ENCODE measurements at places on chromosomes 1 and 21. TPM values are rescaled to one million over a fixed set of nuclear protein-coding genes. Genes with fewer than 3 reads are reported as not detected.

DNA sequence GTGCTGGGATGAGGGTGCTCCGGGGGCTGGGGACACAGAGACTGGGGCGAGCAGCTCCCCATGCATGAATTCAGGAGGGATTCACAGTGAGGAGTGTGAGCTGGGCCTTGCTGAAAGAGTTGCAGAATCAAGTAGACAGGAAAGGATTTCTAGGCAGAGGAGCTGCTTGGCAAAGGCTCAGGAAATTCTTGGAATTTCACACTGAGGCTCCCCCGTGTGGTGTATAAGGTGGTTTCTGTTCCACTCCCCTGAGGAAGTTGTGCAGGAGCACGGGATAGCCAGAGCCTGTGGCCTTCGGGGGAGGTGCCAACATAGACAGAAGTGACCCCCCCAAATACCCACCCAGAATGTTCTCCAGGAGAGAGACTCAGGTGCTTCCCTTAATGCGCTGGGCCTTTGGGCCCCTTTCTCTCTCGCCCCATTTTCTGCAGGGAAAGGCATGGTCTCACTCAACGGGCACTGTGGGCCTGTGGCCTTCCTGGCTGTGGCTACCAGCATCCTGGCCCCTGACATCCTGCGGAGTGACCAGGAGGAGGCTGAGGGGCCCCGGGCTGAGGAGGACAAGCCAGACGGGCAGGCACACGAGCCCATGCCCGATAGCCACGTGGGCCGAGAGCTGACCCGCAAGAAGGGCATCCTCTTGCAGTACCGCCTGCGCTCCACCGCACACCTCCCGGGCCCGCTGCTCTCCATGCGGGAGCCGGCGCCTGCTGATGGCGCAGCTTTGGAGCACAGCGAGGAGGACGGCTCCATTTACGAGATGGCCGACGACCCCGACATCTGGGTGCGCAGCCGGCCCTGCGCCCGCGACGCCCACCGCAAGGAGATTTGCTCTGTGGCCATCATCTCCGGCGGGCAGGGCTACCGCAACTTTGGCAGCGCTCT is 58.5 kb upstream of the ACTL8 start:
- no peak for DNase-seq

DNA sequence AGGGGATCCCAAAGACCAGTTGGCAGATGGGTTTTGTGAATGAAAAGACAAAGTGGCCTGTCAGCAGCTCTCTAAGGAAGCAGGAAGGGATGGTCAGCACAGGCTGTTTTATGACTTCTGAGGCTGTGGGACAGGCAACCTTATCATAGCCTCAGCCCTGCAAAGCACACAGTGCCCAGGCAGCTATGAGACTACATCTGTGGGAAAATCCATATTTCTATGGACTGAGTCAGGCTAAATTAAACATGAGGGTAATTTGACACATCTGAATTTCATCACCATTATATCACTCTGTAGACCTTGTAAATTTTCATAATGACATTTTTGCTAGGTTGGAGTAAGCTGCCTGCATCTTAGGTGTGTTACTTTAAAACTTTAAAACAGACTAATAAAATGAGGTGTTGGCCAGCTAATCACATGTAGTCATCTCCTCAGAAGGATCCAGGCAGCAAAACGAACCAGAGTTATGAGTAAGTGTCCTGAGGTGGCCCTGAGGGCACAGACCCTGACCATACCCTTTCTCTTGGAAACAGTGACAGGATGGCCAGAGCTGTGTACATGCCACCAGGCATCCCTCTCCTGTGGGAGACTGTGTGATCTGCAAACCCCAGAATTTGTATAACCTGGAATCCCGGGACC is 14.6 kb downstream of the NGF start:
- DNase-seq = no peak

- DNase-seq = no peak
Observed at GRCh38 chr1:182301467-182302198, 90.0 kb downstream of the GLUL start.

DNA sequence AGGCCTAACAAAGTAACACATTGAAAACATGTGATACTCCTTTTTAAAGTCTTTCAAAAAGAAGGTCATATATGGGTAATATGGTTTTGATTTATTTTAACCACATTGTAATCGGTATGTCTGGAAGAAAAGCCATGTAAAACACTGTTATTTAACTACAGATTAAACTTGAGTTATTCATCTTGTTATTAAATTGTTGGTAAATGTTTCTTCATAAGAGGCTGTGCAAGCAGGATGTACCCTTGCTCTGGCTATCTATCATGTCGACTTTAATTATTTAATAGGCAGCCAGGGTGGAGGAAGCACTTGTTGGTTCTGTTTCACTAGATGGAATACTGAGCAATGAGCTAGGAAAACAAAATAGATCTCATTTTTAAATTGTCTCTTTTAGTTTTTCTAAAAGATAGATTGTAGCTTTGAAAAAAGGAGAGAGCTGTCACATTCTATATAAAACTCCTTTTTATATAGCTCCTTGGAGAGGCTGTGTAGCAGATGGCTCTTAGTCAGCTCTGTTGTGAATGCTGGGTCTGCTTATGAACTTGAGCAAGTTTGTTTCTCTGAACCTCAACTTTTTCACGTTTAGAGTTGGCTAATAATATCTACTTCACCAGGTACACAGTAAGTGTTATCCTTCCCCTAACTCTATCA is 39.5 kb downstream of the LRRC8B start:
- DNase-seq = no peak

DNA sequence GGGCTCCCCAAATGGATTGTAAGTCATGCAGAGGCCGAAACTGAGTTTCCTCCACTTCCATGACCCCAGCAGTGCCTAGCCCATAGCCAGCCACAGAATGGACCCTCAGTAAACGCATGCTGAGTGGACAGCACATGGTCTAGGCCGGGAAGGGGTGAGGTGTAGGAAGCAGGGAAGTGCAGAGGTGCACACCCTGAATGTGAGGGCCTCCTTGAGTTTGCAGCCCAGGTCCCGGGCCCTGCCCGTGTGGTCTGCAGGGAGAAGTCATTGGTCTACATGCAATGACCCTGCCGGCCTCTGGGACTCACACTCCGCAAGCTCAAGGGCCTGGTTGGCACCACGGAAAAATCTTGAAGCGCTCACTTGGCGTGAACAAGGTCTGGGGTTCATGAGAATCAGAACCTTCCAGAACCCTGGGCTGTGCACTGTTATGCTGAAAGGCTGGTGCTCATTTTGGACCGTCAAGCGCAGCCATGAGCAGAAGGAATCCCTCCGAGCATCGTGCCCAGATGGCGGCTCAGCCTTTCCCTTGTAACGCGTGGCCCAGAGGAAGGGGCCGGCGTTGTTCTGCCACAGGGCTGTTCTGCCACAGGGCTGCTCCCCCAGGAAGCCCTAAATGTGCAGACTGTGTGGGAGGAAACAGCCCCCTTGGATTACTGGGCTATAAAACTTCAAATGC is 66.4 kb downstream of the PSMG1 start:
- DNase-seq = no peak

DNA sequence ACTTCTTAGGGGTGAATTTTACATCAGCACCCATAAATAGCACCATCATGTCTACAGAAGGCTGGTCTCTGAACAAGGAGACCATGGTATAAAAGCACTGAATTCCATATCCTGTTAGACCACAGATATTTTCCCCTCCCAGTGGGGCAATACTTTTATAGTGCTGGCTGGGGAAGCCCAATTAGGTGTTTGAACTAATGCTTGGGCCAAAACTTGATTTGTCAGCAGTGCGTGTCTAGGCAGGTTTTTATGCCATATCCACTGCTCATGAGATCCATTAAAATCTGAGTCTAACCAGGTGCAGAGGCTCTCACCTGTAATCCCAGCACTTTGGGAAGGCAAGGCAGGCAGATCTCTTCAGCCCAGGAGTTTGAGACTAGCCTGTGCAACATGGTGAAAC is 623.0 kb downstream of the NPHP4 start:
- no peak for DNase-seq

DNA sequence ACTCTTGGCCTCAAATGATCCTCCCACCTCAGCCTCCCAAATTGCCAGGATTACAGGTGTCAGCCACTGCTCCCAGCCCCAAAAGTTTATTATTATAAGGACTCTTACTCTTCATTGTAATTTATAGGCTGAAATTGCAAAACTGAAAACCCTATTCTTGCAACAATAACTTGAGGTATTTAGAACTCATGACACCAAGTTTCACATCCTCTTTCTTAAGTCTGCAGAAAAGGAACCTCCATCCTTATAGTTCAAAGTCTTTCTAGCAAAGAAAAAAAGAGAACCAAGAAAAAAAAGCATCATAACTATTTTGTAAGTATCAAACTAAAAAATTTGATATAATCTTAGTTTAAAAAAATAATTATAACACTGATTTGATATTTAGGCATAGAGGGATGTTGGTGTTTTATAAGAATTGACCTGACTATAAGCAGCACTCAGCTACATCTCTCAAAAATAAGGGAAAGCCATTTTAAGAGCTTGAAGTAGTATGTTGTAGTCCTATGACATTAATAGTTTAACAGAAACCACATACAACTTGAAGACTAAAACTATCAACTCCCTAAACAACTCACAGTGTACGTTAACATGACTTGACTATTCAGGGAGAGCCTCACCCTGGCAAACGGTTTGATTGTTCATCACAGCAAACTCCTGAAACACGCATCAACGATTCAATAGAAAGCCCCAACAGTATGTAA is 122.4 kb downstream of the AKT3 start:
- no peak for DNase-seq

GRCh38 chr1:214532070-214532469 is 19.3 kb downstream of the PTPN14 start:
- DNase-seq = no peak

DNA sequence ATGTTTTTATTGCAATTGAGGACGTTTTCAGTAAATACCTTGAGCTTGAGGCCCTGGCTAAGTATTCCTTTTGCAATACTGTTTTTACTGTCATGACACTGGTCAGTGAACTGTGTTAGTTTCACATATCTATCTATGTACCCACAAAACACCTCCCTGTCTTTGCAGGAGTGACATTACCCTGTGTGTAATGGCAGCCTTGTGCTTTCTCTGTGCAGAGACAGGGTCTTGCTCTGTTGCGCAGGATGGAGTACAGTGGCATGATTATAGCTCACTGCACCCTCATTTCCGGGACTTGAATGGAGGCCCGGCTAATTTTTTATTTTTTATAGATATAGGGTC is 8.9 kb downstream of the YBX1 start:
- no peak for DNase-seq

The LRRC39 gene
- total RNA-seq = 1.3 TPM

The PLEKHA6 gene
- total RNA-seq = 4.5 TPM

The RABIF gene
- 14.1 TPM for total RNA-seq

All from neural crest cell (in vitro differentiated cells).